C1 segment of cervical spinal cord (tissue), 14 donors: ENCODE measurements at places on chromosomes 1 and 21.

DNA sequence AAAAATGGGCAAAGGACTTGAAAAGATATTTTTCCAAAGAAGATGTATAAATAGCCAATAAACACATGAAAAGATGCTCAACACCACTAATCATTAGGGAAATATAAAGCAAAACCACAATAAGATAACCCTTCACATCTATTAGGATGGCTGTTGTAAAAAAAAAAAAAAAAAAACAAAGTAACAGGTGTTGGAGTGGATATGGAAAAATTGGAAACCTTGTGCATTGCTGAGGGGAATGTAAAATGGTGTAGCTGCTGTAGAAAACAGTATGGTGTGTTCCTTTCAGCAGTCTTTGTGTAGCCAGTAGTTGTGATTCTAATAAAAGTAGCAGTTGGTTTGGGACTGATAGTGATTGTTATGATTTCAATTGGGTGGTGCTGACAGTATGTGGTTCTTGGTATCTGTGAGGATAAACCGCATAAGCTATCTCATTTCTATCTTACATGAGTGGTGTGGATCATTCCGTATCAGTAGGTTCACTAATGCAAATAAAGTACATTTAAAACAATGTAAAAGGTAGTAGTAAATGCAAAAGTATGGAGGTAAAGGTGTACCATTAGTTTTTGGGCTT lies 19.9 kb downstream of the MAN1A2 start:
- no peak for DNase-seq

- no peak for DNase-seq
Measured at GRCh38 chr1:17009706-17010105, 2.0 kb downstream of the ATP13A2 start.

DNA sequence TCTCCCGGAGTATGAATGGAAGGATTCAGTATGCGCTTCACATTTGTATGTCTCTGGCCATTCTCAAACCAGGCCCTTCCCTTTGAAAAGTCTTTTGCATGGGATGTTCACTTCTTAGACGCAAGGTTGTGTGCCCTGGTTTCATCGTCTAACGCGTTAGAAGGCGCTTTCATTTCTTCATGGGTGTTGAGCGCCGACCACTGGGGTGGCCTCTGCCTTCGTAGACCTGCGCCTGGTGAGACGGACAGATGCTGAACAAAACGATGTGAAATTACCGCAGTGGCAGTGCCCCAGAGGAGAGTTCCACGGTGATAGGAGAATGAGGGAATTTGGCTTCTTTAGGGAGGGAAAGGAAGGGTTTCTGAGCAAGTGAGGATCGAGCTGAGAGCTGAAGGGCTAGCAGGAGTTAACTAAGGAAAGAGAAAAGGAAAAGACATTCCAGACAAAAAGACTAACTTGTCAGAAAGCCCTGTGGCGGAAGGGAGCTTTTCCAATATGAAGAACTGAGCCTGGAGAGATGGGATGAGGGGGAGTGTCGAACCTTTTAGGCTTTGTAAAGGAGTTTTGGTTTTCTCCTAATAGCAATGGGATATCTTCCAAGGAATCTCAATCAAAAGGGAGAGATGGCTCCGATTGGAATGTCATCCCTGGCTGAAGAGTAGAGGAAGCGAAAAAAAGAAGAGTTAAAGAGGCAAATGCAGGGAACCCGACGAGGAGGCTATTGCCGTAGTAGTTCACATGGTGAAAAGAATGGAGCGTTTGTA lies 951 bp downstream of the GGPS1 start:
- peak; percentile 36 for DNase-seq

- no peak for DNase-seq
Measured at GRCh38 chr21:45320261-45321025, 32.7 kb upstream of the POFUT2 start.

DNA sequence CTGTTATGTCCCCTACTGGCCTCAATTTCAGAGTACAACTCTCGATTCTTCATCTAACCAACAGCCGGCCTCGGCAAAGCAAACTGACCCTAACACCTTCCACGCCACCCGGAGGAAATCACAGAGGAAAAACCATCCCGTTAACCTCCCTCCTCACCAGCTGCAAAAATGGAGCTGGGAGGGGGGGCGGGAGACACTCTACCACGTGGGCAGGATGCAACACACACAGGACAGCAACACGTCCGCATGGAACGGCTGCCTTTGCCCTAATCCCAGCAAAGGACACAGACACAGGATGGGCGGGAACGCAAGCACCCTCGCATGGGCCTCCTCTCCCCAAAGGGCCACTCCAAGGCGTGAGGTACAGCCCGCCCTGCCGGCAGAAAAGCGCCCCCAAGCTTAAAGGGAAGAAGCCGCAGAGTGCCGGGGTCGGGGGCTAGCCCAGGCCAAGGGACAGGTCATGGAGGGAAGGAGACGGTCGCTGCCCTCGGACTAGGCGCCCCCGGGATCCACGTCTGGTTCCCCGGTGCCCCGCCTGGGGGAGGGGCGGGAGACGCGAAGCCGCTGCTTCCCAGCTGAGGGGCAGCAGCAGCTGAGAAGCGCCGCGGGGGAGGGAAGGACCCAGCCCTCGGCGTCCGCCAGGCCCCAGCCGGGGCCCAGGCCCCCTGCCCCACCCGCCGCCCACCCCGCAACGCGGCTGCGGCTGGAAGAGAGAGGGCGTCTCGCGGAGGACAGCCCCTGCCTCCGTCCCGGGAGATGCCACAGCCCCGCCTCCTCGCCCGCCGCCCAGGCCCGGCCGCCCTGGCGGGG lies 590 bp downstream of the FOXJ3 start:
- peak; percentile 80 for DNase-seq

GRCh38 chr1:22709891-22710700 lies 543 bp upstream of the EPHB2 start:
- DNase-seq: peak; percentile 17

GRCh38 chr1:223820515-223820858 lies 25.3 kb downstream of the TP53BP2 start:
- no peak for DNase-seq

DNA sequence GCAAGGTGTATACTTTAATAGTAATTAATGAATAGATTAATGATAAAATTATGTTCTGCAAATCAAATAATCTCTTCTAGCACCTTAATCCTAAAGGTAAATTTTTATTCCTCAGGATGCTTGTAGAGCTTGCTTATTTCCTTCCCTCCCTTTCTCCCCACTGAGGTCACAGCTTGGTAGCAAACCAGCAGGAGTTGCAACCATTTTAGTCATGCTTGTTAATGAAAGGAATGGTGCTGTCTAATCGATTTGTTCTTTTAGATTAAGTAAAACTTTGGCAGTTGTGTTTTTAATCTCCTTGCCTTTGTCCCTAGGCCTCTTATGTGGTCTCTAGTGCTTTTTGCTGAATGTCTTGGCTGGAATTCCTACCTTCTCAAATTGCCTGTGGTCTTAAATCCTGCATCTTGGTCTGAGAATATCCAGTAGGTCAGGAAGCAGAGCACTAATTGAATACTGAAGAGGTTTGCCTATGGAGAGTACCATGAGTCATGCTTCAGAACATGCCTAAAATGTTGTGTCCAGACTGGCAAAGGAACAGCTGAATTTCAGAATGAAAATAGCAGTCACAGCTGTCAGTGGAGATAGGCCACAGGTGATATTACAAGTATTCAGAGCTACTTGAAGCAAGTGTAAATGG lies 36.3 kb upstream of the RWDD3 start:
- DNase-seq: no peak

GRCh38 chr1:177915641-177916040 lies 54.2 kb downstream of the SEC16B start:
- DNase-seq: no peak

- DNase-seq: no peak
Measured at GRCh38 chr1:91490501-91490900, 10.2 kb upstream of the CDC7 start.

DNA sequence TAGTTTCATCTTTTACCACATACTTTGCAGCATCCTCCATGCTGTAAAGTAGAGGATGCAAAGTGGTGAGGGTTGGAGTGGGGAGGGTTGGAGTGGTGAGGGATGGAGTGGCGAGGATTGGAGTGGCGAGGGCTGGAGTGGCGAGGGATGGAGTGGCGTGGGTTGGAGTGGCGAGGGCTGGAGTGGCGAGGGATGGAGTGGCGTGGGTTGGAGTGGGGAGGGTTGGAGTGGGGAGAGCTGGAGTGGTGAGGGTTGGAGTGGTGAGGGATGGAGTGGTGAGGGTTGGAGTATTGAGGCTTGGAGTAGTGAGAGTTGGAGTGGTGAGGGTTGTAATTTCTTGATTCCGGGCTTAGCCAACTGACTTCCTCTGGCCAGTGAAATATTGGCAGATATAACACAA lies 618.3 kb downstream of the MRPL39 start:
- no peak for DNase-seq

DNA sequence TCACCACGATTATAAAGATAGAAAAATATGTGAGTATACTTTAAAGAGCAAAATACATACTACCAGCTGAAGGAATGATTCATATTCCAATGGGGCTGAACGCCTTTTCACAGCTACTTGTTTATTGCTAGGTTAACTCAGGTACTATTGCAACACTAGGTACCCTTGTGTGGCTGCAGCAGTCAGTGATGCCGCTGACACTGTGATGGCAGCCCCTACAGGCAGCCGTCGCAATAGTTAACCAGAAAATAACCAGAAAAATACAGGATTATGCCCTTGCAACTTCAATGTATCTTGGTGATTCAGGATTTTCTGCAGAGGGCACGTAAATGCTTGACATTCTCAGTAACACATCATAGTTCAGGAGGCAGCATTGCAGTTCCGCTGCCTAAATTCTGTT lies 1.6 kb upstream of the MARK1 start:
- no peak for DNase-seq

- DNase-seq: no peak
Measured at GRCh38 chr21:34020005-34020847, 53.2 kb upstream of the MRPS6 start.
